NCI-H1694 (cell line): ENCODE measurements at places on chromosomes 5 and 9.
A peak's percentile ranks its signal among the peaks of the same experiment; 100 is the strongest.

DNA sequence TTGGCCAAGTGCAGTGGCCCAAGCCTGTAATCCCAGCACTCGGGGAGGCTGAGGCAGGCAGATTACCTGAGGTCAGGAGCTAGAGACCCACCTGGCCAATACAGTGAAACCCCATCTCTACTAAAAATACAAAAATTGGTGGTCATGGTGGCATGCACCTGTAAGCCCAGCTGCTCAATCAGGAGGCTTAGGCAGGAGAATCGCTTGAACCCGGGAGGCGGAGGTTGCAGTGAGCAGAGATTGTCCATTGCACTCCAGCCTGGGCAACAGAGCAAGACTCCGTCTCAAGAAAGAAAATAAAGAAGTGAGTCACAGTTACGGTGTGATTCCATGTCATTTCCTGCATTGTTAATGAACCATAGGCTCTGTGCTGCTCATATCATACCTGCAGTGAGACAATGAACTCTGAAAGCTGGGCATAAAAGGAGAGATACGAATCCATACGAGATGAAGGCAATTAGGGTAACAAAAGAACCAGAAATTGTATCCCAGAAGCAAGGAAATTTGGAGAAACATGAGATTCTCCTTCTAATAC is 44.6 kb downstream of the TIMD4 start:
- DNase-seq: no peak

DNA sequence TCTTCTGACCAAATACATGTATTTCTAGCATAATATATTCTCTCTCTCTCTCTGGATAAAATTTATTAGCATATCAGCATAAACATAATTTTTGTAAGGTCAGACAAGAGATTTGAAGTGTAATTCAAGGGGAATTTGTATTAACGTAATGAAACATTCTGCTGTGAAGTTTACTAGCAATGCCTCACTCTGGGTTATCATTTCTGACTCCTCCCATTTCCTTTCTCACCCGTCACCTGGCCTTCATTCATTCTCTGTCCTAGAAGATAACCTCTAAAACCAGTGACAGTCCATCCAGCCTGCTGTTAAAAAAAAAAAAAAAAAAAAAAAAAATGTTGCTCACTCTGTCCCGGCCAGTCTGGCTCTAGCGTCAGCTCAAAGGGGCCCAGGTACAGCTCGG is 27.1 kb downstream of the GRAMD2B start:
- no peak for DNase-seq

DNA sequence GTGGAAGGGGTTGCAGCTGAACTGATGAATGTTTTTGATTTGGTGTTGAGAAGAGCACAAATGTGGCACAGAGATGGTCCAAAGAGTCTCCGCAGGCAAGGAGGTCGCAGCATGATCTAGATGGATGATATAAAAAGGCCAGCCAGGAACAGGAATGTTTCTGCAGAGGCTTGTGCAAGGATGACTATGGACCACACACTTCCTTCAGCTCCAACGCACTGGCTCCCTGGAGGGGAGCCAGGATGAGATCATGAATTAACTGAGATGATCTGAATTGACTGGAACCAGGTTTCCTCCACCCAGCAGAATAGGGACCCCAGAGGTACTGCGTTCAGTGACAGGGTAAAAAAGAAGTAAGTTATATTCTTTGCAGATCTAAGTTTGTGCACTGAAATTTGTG is 89.0 kb downstream of the ARSB start:
- peak; percentile 11 for DNase-seq

DNA sequence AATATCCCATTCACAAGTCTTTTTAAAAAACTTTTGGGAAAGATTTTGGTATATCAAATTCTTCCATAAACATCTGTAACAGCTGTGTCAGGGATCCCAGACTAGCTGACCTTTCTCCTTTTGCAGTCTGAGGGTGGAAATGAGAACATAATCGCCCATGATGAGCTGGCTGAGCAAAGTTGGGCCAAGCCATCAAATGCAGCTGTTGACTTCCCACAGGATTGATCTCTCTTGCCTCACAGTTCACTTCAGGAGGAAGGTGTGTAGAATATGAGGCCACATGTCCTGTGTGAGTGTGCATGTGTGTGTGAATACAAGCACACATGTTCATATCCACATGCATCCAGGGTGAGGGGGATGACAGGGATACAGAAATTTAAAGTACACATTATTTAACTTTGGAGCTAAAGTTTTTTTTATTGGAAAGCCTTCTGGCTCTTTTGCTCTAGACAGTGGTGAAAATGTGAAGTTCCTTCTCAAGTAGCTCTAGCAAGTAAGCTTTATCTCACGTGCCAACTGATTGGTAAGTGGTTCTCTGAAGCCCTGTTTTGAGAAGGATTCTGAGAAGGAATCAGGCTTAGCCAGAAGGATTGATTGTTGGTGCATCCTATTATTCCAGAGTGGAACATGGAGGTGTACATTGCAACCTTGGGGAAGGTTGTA is 468.8 kb upstream of the DMAC1 start:
- DNase-seq: no peak

DNA sequence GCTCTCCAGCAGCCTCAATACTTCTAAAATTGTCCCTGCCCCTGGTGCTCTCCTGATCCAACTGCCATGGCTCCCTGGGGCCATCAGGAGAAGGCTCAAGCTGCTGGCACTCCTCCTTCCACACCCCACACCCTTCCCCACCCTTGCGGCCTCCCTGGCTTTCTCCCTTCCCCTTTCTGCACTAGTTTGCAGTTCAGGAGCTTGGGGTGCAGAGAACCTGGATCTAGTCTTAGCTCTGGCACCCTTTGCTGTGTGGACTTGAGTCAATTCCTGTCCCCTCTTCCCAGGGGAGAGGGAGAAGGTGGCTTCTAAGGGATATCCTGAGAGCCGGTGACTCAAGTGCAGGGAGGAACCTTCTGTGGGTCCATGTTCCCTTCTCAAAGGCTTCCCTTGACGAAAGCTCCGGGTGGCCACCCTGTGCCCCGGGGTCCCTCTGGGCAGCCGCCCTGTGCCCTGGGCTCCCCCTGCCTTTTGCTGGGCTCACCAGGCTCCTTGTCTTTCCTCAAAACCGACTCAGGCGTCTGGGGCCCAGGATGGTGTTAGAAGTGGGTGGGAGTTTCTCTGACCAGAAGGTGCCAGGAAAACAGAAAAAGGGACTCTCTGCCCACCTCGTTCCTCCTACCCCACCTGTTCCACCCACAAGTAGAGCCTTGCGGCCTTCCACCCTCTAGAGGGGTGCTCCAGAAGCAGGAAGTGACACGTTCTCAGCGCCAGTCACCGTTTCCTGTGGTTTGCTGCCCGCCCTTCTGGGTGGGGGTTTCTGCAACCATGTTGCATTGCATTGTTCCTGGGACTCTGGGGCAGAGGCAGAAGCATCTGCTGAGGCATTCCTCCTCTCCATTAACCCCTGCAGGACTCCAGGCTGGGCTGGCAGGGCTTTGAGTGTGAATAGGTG is 15.0 kb downstream of the GLIPR2 start:
- DNase-seq: no peak

GRCh38 chr5:26192486-26192885 is 845.9 kb downstream of the CDH9 start:
- no peak for DNase-seq

- peak; percentile 44 for DNase-seq
These were observed 13.5 kb downstream of the MOCS2 start for GRCh38 chr5:53095931-53096525.

DNA sequence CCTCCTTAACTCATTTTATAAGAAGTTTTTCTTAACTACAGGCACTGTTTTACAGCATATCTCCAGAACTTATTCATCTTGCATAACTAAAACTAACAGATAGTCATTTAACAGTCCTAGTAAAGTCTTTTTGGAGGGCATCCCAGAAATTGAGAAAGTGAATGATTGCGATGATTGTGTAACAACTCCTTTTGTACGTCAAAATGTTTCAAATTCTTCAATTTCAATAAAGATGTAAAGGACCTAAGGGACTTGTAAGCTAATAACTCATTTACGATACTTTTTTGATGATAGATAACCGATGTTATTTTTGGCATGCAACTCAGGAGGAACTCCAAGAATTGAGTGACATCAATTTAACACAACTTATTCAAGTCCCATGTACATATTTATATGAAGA is 42.7 kb downstream of the SVEP1 start:
- DNase-seq: no peak

- DNase-seq: no peak
These were observed 35.6 kb upstream of the SUSD3 start for GRCh38 chr9:93022721-93023520.

DNA sequence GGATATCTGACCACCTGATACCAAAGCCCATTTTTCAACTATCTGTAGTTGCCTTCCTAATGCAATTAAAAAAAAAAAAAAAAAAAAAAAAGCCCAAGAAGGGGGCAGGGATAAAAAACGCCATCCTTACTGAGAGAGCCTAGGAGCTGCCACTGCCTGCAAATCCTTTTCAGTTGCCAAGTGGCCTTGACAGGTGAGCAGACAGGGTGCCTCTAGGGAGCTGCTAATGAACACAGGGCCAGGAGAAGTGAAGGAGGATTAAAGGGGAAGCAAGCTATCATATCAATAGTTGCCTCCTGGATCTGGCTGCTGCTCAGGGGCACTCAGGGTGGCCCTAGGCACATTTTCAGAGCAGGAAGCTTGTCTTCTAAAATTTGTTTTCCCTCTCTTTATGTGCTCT is 547.4 kb downstream of the TLE1 start:
- DNase-seq: no peak
